ENCODE measurements at places on chromosomes 5 and 9.

DNA sequence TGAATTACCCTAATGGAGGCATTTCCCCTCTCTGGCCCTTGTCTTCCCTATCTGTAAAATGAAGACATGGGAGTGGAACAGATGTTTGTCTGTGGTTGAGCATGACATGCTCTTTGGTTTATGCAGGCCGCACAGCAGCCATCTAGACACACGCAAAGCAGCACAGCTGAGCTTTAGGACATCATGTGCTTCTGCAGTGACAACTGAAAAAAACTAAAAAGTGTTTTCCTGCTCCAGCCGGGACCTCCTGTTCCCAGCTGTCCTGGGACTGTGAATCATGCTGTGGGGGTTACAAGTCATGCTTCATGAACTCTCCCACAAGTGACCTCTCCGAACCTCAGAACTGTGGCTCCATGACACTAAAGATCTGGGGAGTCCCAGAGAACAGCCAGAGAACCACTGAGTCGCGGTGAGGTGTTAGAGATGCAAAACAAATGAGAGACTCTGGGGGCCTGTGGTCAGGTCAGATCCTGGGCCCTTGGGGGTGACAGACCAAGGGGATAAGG, 1.7 kb downstream of the SMIM3 start:
- no peak for DNase-seq

DNA sequence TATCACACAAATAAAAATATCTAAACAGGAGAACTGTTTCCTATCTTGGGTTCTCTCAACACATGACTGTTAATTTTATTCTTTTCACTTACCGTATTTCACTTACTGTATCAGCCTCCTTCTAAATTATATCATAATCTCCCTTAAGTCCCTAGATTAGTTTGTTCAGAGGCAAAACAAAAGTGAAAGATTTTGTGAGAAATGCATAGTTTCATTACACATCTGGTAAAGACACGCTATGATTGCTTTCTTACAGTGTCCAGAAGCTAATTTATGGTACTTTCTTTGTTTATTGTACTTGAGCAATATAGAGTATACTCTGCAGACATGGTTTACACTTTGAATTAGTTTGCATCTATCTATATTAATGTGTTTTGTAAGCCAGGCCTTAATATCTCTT, 159.7 kb upstream of the TLX3 start:
- no peak for DNase-seq

DNA sequence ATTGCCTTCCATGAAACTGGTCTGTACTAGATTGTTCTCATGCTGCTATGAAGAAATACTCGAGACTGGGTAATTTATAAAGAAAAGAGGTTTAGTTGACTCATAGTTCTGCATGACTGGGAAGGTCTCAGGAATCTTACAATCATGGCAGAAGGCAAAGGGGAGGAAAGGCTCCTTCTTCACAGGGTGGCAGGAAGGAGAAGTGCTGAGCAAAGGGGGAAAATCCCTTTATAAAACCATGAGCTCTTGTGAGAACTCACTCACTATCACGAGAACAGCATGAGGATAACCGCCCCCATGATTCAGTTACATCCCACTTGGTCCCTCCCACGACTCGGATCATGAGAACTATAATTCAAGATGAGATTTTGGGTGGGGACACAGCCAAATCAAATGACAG, 163.2 kb downstream of the RFK start:
- DNase-seq, result no peak

DNA sequence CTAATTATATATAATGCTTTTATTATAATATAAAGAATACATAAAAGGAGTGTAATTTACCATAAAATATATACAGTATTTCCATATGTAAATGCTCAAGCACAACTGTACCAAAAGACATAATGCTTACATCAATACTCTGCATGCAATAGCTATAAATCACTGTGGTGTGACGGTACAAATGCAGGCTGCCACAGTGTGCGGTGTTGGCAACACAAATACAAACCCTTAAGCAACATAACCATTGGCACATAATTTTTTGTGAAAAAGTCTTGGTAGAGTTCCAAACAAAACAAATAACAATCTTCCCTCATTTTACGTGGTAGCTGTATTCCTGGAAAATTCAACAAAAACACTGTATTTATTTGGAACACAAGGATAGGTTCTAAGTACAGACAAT, 1.9 kb upstream of the SHISAL2B start:
- DNase-seq, result no peak

- no peak for DNase-seq
Measured at GRCh38 chr9:136945333-136946227, 537 bp downstream of the C8G start.

- no peak for DNase-seq
Measured at GRCh38 chr9:75418518-75418917, 330.2 kb downstream of the OSTF1 start.

DNA sequence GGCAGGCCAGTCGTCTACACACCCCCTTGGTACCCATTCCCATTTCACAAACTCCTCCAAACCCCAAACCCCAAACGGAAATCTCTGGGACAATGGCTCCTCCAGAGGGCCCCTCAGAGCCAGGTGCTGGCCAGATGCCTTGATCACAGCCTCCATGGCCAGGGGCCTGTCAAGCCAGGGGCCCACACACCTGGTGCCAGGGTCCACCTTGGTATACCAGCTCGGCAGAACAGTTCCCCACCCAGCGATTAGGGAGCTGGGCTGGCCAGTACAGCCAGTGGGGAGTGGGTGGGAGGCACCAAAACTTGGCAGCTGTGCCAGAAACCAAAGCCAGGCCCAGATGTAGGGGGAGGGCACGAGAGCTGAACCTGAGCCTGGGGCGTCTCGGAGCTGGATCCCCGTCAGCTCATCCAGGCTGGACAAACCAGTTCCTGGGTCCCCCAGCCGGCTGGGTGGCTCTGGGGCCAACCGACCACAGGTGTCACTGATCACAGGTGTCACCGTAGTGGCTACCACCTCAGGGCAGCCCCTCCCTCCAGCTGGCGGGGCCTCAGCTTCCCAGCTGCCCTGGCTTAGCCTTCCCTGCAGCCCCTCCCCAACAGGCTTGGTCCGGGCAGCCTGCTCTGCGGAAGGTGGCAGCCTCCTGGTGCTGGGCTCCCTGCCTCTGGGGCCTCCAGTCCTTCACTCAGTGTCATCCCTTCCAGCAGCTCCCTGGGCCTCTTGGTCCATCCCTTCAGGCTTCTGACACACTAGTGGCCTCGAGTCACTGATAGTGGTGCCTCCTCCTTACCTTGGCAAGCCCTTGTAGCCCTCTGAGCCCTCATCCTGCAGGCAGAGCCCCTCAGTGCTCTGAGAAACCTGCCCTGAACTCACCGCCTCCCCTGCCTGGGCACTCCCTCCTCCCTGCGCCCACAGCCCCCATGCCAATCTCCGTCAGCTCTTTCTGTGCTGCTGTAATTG, 6.6 kb upstream of the RMND5B start:
- DNase-seq, result no peak

GRCh38 chr9:97529363-97530076, 28.1 kb downstream of the TMOD1 start:
- no peak for DNase-seq

DNA sequence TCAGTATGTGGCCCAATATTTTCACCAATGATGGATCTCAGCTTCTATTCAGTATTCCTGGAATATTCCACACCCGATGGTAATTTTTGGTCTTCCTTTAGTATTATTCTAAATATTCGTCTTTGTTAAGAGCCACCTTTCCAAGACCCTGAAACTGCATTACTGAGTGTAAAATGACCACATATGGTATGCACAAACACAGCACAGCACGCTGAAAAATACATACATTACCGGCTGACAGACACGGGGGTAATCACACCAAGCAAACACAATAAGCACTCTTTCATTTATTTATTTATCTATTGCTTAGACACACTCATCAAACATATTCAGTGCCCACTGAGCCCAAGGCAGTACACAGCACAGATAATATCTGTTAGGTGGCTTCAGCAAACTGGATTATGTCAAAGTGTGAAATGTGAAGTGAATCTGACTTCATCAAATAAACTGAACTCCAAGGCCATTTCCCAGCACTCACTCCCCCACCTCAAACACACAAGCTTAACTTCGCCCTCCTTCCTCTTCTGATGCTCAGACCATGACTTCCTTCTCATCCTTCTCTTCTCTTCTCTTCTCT, 1637.8 kb upstream of the C9orf72 start:
- DNase-seq, result no peak

GRCh38 chr9:23598994-23599393, 227.0 kb downstream of the ELAVL2 start:
- no peak for DNase-seq

DNA sequence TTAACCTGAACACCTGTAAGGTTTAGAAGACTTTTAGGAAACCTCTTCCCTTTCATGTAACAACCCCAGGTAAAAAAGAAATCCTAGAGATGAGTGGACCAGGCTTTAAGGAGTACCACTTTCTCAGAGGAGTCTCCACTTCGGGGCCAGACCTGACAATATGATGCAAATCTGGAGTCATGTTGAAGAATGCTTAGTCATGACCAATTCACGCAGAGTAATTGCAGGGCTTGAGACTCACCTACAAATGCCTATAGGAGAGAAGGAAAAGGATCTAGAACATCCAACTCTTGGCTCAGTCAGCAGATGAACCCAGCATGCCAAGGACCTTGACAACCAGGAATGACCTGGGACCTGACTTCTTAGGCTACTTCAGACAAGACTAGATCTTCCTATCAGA, 235.4 kb downstream of the DOCK8 start:
- no peak for DNase-seq

- no peak for DNase-seq
Measured at GRCh38 chr9:114303571-114303970, 19.3 kb upstream of the ORM1 start.

DNA sequence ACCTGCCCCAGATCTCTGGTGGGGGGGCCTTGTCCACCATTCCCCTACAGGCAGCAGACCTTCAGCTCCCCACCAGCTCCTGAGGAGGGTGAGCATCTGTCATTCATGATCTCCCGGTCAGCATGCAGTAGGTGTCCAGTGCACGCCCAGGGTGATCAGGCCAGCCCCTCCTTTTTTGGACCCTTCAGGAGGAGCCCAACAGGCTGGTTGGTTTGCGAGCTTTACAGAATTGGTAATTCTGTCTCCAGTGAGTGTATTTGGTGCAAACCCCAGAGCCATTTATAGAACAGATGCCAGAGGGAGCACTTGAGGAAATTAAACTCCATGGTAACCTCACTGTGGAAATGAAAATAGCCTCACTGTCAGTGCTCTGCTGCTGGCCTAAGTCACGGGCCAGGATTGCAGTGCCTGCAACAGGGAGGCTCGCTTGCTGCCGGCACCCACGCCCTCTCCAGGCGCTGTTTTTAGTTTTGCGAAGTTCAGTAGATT, 23.4 kb downstream of the WNK2 start:
- DNase-seq, result peak; percentile 52

DNA sequence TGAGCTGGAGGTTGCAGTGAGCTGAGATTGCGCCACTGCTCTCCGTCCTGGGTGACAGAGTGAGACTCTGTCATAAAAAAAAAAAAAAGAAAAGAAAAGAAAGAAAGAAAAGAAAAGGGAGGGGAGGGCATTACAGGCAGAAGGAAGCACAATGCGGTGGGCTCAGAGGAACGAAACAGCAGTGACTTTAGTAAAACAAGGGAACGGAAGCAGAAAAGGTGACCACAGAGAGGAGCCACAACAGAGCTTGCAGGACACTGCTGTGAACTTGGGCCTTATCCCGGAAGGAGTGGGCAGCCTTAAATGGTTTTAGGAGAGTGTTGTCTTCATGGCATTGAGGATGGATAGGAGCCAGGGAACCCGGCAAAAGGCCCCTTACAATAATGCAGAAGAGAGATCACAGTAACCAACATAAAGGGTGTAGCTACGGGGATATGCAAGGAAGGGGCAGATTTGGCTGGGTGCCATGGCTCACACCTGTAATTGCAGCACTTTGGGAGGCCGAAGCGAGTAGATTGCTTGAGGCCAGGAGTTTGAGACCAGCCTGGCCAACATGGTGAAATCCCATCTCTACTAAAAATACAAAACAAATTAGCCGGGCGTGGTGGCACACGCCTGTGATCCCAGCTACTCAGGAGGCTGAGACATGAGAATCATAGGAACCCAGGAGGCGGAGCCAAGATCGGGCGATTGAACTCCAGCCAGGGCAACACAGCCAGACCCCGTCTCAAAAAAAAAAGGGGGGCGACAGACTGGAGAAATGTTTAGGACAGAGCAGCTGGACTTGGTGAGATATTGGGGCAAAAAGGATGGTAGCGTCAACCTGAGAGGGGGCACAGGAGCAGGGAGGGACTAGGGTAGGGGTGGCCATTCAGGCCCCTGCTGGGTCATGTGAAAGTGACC, 83.9 kb upstream of the ZBTB43 start:
- DNase-seq, result no peak

GRCh38 chr9:116342941-116343340, 189.3 kb downstream of the PAPPA start:
- no peak for DNase-seq

DNA sequence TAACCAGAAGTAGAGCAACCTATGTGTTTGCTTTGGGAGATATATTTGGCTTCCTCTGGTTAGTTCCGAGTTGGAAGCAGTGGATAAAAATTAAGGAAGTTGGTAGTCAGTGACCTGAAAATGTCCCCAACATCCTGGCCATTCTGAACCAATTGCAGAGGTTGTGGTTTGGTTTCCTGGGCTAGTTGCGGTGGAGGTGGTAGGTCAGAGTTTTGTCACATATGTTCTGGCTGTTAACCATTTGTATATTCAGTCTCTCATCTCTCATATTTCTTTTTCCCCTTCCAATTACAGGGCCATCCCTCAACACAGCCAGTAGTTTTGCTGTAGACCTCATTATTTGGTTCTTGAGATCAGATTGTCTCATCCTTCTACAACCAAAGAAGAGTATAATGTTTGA, 1026.9 kb downstream of the PTPRD start:
- no peak for DNase-seq

- DNase-seq, result no peak
Measured at GRCh38 chr5:175202463-175203068, 241.4 kb downstream of the DRD1 start.
